ENCODE measurements at places on chromosomes 6 and 20.

GRCh38 chr6:33746651-33747100 lies at the start of gene IP6K3:
Gene IP6K3, minus strand, starts transcription at chr6:33746905. Its CDS starts 11,429 bp downstream, at chr6:33735476.
- DNase-seq = no peak

- DNase-seq = no peak
Observed at GRCh38 chr20:18639501-18639979, 51.7 kb downstream of the DTD1 start.

- no peak for DNase-seq
Observed at GRCh38 chr6:17714177-17714576, 7.5 kb upstream of the NUP153 start.

GRCh38 chr6:43954311-43955131 lies 172.7 kb downstream of the MRPL14 start:
- no peak for DNase-seq

- no peak for DNase-seq
Observed at GRCh38 chr20:8007490-8007889, 12.1 kb downstream of the TMX4 start.

DNA sequence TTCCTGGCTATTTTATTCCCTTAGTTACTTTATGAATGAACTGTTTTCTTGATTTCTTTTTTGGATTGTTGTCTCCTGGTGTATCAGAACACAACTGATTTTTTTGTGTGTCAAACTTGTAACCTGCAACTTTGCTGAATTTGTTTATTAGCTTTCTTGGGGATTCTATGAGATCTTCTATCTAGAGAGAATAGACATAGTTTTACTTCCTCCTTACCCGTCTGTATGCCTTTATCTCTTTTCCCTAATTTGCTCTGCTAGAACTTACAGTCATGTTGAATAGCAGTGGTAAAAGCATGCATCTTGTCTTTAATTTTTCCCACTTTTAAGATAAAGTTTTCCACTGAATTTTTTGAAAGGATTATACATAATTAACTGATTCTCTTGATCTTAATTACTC lies 13.2 kb downstream of the RNF146 start:
- DNase-seq = no peak

DNA sequence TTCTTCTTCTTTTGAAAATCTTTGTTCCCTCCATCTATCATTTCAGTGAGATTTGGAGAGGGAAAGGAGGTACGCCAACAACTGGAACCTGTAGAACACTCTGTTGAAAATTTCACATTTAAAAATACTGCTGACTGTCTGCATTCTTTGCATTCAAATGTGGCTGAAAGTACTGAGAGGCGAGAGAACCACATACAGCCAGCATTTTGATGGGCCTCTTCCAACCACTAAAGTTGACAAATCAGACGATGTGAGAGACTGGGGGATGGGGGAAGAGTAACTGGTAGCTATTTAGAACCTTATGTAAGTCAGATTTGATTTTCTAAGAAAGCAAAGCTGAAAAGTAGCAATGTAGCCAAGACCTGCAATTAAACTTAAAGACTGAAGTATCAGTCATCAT lies 77.5 kb downstream of the FKBP5 start:
- DNase-seq = no peak

GRCh38 chr6:46053039-46053933 lies 37.6 kb upstream of the CLIC5 start:
- DNase-seq = no peak

- DNase-seq = no peak
Observed at GRCh38 chr6:124200661-124201060, 397.0 kb downstream of the NKAIN2 start.

DNA sequence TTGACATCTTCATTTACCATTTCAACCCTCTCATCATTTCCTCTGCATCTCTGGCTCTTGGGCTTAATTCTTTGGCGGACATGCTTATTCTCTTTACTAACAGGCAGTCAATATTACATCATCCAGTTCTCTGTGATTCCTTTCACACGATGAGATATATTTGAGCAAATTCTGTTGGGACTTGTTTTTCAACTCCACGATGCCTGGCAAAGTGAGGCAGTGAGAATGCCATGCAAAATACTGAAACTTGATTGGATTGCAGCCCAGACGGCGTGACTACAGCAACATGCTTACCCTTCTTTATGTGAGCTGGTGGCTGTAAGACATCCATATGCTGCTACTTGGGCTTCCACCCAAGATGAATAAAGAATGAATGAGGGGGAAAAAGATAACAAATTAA lies 101.7 kb upstream of the SPACA1 start:
- DNase-seq = no peak

DNA sequence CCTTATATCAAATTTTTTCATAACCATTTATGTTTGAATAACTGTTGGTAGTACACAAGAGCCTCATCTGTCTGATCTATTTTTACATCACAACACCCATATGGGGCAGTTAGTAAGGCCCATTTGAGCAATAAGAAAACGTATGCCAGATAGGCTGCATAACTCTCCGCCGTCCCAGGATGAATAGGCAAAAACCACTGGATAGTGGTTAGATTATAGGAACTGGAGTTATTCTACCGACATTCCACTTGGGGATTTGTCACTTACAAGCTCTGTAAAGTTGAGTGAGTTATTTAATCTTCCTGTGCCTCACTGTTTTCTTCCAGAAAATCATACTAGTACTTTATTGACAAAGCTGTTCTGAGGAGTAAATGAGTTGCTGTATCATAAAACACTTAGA lies 881.9 kb downstream of the QKI start:
- DNase-seq = no peak

DNA sequence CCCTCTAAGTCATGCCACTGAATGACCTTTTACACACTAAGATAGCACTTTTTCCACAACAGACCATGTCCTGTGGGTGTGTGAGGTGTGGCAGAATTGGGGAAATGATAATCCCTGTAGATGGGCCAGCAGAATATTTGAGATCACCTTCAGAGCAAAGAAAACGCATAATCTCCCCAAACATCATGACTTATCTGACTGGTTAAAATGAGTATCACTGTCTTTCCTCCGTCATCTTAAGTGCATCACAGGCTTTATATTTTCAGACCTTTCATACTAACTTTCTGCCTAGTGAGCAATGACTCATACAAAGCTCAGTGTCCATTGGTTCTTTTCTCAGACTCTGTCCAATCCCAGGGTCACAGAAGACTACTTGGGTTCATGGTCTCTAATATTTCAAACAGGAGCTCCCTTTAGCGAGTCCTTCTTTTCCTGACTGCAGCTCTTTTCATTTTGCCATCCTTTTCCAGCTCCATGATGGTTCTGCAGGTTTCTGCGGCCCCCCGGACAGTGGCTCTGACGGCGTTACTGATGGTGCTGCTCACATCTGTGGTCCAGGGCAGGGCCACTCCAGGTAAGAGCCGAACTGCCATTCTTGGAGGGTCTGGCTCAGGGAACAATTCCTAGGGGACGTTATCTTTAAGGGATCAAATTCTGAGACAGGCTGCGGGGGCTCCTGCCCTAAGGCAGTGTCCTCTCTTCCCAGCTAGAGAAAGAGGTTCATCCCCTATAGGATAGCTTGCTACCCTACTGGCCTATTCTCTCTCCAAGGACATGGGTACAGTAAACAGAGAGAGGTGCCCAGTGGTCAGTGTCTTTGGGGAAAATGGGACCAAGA lies at the start of gene HLA-DPB1:
HLA-DPB1 (plus strand) TSS at position 423 of the 838 bp plus-strand sequence; CDS start at position 475, 52 bp downstream.
- no peak for DNase-seq

GRCh38 chr20:62558779-62559178 lies 83.0 kb upstream of the GATA5 start:
- DNase-seq = no peak

DNA sequence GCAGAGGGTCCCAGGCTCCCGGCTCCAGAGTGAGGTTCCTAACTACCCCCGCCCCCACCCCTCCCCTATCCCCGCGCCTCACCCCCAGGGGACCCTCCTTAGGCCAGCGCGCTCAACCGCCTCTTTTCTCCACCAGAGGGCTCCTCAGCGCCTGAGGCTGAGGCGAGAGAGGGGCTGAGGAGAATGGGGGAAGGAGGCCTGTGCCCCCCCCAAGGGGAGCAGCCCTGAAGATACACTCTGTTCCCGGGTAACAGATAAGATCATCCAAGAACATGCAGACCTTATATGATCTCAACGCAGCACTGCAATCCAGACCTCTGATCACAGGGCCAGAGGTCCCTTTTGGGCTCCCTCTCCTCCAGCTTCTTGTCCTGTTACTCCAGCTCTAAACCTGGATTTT lies 43.3 kb upstream of the MRPS10 start:
- DNase-seq = peak; percentile 60

DNA sequence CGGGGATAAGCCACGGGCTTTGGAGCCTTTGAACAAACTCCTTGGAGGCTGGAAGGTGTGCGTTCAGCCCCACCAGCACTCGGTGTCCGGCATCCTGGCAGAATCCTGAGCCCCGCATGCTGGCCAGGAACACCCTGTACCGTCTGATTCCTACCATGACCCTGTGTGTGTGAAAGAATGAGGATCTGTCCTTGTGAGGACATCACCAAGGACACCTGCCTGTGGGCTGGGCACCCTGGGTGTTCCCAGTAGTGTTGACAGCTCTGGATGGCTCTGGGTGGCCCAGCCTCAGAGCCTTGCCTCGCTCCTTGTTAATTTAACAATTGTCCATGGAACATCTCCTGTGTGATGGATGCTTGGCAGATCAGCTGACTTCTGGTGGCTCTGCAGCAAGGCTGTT lies 234.3 kb downstream of the QKI start:
- no peak for DNase-seq

DNA sequence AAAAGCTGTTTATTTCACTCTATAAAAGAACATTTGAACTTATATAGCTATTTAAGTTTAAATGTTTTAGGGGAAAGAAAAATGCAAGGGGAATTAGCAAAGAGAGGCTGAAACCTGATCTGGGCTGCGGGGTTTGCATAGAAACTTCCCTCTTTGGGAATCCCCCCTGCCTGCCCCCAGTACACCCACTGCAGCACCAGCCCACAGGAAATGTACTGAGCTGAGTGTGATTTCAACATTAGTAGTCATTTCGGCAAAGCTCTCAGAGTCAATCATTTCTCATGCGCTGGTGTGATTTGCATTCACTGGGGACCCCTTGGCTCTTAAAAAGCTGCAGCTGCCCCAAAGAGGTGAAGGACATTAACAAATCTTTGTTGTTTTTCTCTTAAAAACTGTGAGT lies 859.4 kb downstream of the MAFB start:
- DNase-seq = no peak

DNA sequence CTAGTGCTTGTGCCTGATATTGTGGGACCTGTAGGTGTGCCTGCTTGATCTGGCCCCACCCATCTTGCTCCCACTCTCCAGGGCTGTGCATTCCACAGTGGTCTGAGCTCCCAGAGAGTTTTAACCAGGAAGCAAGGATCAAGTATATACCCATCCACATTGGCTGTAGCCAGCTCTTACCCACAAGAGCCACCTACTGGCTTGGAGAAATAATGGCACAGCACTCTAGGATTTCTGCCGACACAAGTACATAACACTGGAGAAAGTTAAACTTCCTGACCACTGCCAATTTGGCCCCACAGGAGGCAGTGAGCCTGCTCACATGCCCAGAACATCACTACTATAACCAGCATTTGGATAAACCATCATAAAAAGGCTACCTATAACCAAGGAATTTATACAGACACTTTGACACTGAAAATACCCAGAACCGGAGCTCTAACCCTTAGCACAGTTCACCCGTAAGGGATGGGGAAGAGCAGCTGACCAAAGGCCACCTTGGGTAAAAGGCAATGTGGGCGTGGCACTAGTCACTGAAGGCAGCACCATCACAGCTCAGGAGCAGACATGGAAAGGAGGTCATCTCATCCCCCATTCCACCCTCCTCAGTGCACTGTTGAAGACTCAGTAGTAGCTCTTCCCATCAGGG lies 440.4 kb downstream of the BTBD3 start:
- DNase-seq = no peak

DNA sequence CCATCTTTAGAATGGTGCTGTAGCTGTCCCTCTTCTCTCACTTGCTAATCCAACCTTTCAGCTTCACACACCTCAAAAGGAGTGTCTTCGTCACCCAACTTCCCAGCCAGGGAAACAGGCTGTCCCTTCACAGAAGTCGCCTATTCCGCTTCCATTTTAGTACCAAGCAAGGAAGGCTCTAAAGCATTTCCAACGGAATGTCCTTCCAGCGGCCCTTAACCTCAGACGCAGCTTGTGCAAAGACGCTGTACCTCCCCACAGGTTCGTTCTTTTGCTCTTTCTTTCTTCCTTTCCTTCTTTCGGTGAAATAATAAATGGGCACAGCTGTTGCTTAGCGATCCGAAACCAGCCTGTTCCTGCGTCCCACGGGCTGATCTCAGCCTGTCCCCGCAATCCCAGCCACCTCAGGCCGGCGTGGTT lies 1.5 kb downstream of the PTPRT start:
- no peak for DNase-seq

- no peak for DNase-seq
Observed at GRCh38 chr6:20678831-20679352, 144.6 kb downstream of the CDKAL1 start.

GRCh38 chr6:6843057-6843627 lies 254.6 kb downstream of the LY86 start:
- no peak for DNase-seq

GRCh38 chr20:14518648-14519047 lies 181.2 kb upstream of the FLRT3 start:
- DNase-seq = no peak

- no peak for DNase-seq
Observed at GRCh38 chr6:51459958-51460357, 627.5 kb downstream of the PKHD1 start.

- DNase-seq = no peak
Observed at GRCh38 chr20:52744441-52744840, 227.7 kb upstream of the TSHZ2 start.

GRCh38 chr6:112466373-112467151 lies 119.4 kb downstream of the RFPL4B start:
- DNase-seq = no peak

DNA sequence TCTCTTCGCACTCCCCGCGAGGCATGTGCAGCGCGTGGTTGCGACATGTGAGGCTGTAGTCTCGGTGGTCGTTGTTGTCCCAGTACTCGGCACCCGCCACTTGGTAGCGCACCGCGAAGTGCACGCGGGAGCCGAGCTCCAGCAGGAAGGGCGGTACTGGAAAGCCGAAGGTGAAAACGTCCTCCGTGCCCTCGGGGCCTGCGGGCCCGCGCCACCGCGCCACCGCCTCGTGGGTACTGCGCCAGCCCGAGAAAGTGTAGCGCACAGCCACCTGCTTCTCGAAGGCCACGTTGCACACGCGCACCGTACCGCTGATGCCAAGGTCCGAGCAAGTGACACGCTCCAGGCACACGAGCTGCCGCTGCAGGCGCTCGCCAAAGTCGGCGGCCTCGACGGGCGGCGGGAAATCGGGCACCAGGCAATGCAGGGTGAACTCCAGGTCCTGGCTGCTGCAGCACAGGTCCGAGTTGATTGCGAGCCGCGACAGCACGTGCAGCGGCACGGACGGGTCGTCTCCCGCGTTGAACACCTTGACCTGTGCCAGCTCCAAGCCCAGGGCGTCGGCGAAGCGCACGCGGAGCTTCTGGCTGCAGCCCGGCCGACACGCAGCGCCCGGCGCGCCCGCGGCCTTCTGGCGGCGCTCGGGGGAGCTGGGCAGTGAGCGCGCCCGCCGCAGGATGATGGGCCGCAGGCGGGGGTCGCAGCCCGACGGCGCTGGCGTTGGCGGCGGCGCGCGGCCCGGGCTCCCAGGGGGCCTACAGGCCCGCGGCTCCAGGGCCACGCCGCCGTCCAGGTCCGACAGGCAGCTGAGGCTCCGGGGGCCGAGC lies 840 bp downstream of the PPP1R3D start:
- no peak for DNase-seq

Measured in activated naive CD4-positive, alpha-beta T cell treated with anti-CD3 and anti-CD28 coated beads, Interleukin-2, amount 50 U/mL, for 16 hours (primary cell).